ENCODE measurements at places on chromosomes 7 and 10. TPM values are rescaled to one million over a fixed set of nuclear protein-coding genes. Genes with fewer than 3 reads are reported as not detected.

Gene MAGI2
- total RNA-seq, result 3.5 TPM

DNA sequence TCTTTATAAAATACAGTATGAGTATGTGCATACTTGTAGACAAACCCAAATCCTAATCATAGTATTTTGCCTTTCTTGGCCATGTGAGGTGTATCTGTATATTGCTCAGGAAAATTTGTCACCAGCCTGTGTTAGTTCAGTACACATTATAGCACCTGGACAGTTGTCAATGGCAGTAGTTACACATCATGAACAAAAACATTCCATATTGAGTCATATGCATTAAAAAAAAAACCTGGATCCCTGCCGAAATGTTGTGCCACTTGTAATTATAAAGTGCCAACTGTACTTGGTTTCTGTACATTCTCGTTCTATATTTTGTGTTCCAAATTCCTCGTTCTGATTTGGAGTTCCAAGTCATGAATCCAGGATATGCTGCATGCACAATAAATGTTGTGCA is 410.4 kb downstream of the INHBA start:
- DNase-seq, result no peak

DNA sequence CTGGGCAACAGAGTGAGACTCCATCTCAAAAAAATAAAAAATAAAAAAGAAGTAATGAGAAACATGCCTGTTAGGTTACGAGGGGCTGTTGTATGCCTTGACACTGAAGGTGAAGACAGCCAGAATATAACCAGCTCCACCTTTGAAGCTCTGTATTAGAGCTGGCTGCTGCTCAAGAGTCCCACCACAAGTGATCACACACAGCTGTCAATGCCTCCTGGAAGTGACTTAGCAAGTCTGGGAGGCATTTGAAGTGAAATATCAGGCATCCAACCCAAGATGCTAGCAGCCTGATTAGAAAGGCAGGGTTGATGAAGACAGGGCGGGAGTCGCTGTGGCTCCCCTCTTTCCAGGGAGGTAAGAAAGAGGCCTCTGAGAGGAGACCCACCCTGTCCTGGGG is 34.1 kb upstream of the INPP5F start:
- DNase-seq, result no peak

DNA sequence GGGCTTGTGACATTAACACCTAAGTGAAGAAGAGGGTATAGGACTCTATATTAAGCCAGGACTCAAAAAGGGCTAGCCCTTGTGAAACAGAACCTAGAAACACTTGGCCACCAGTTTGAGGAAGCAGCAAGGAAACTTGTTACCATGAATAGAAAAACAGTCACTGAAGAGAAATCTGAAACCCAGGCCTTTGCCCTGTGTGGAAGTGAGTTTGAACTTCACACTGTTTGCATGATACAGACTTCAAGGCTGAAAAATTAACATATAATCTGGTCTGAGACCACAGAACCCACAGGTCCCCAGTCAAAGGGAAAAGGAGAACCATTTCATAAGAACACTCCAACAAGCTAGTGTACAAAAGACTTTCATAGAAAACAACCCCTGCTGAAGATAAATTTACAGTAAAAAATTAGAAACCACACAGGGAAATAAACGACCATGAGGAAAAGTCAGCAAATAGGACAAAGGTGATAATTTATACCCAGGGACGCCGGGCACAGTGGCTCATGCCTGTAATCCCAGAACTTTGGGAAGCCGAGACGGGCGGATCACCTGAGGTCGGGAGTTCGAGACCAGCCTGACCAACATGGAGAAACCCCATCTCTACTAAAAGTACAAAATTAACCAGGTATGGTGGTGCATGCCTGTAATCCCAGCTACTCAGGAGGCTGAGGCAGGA is 76.1 kb downstream of the SKIDA1 start:
- DNase-seq, result no peak

GRCh38 chr10:73206385-73206784 is 38.5 kb downstream of the FAM149B1 start:
- DNase-seq, result no peak

- DNase-seq, result no peak
Measured at GRCh38 chr10:70579234-70580002, 23.1 kb downstream of the PRF1 start.

Gene ERVW-1
- total RNA-seq, result not detected

GRCh38 chr7:121126801-121127534 is 138.5 kb downstream of the CPED1 start:
- DNase-seq, result no peak

Gene GSDME
- total RNA-seq, result 1.8 TPM

Gene TUBAL3
- total RNA-seq, result 53.9 TPM

GRCh38 chr7:85156661-85157208 is 30.1 kb downstream of the SEMA3D start:
- DNase-seq, result no peak

- no peak for DNase-seq
Measured at GRCh38 chr10:119723624-119724023, 2.2 kb upstream of the INPP5F start.

Gene CLCN1
- total RNA-seq, result not detected

DNA sequence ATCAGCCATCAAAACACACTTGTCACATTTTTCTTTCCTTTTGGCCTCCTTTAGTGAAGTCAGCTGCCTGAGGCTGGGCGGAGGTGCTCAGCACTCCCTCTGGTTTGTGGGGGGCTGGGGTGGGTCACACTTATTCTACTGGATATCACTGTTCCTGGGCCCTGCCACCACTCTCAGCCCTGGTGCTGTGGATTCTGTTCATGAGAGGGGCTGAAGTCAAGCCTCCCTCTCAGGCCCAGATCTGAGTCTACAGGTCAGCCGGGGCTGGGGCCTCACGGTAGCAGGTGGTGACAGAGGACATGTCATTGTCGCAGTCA is 180.8 kb upstream of the TNS3 start:
- no peak for DNase-seq

Gene SFRP4
- 0.39 TPM for total RNA-seq

- peak; percentile 79 for DNase-seq
Measured at GRCh38 chr7:123154231-123154860, 45.4 kb downstream of the SLC13A1 start.

DNA sequence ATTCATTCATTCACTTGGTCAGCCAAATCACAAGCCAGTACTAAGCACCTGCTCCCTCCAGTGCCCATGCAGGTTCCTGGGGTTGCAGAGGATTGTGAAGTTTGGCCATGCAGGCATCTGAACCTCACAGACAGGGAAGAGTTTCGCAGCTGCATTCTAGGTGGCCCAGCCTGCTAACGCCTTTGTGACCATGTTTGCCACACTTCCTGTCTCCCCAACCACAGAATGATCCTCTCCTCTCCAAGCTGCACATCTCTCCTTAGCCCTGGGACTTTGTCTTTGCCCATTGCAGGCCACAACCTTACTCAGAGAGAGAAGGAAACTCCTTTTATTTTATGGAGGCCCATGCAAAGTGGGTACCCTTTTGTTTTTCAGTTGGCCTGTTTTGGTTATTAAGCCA is 31.8 kb downstream of the EPDR1 start:
- DNase-seq, result no peak

Gene TMEM229A
- not detected for total RNA-seq

Gene PON3
- total RNA-seq, result 4.0 TPM

Gene LRIT1
- not detected for total RNA-seq

DNA sequence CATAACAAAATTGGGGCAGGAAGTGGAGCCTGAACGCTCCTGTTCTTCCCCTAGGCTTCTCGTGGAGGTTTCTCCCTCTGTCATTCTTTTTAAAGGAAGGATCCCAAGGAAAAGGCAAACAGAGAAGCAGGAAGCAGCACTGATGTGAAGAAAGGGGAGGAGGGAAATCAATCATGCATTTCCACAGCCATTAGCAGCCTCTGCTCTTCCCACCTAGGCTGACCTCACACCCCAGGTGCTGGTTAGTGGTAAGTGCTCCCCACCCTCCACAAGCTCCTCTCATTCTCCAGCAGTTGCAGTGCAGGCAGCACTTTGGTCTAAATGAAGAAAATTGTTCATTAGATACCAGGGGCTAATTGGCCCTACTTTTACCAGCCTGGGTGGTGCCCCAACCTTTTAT is 2.6 kb downstream of the CRHR2 start:
- DNase-seq, result no peak

Gene LIPN
- not detected for total RNA-seq

- no peak for DNase-seq
Measured at GRCh38 chr10:63681993-63682697, 160.9 kb downstream of the REEP3 start.

- DNase-seq, result no peak
Measured at GRCh38 chr7:90816511-90817142, 220.5 kb downstream of the CDK14 start.

Gene CYP2C19
- 3.9 TPM for total RNA-seq

GRCh38 chr7:2471022-2471329 is 5.2 kb downstream of the GRIFIN start:
- no peak for DNase-seq

GRCh38 chr7:68038621-68039314 is 1042.1 kb downstream of the TYW1 start:
- DNase-seq, result no peak

- no peak for DNase-seq
Measured at GRCh38 chr7:77917500-77918262, 119.1 kb downstream of the PHTF2 start.

GRCh38 chr7:153440715-153441114 is 611.5 kb upstream of the DPP6 start:
- no peak for DNase-seq

Gene NUDCD3
- 72.4 TPM for total RNA-seq

GRCh38 chr7:27182861-27183681 is 2.0 kb downstream of the HOXA11 start:
- peak; percentile 38 for DNase-seq

DNA sequence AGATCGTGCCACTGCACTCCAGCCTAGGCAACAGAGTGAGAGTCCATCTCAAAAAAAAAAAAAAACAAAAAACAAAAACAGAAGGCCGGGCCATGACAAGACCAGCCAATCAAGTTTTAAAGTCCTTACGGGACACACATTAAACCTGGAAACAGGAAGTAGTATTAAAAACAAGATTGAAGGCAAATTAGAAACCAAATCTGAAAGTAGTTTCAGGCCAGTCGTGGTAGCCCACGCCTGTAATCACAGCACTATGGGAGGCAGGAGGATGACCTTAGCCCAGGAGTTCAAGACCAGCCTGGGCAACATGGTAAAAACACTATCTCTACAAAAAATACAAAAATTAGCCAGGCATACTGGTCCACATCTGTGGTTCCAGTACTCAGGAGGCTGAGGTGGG is 18.1 kb downstream of the PSAP start:
- DNase-seq, result no peak

DNA sequence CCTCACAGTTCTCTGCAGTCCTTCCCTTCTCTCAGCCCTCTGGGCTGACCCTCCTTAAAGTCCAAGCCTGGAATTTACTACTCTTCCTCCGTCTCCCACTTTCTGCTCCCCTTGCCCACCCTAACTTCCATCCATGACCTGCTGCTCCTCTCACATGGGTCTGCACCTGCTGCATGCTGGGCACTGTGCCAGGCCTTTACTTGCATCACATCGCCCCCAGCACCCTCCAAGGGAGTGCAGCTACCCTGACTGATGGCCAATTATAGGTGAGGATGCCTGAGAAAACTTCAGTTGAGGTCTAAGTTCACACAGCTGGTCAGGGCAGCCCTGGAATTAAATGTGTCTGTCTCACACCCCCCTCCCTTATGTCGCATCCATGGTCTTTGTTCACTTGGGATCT is 53.6 kb upstream of the ZPBP start:
- DNase-seq, result no peak

- DNase-seq, result no peak
Measured at GRCh38 chr7:153934629-153935028, 117.6 kb upstream of the DPP6 start.

Data from left colon (tissue), 2 donors.